ENCODE measurements at places on chromosomes 3 and 15.

GRCh38 chr3:35549690-35550089 is 89.6 kb upstream of the ARPP21 start:
- no peak for DNase-seq

GRCh38 chr3:30862004-30862403 is 32.5 kb downstream of the GADL1 start:
- DNase-seq: no peak

DNA sequence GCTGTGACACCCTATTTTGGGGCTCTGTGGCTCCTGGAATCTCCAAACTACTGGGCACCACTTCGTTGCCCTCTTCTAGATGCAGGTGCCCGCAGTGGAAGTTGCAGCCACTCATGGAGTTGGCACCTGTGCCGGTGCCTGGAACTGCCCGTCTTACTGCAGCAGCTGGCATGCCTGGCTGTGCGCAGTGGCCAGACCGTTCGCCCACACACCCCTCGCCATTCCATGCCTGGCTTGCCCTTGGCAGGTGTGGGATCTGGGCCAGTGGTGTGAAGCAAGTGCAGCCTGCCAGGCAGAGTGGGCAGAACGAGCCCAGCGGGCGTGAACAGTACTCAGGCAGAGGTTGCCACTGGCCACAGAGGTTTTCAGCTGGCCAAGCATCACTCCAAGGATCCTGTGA is 1286.7 kb downstream of the ROBO1 start:
- no peak for DNase-seq

GRCh38 chr15:76380249-76380648 is 43.7 kb downstream of the ISL2 start:
- no peak for DNase-seq

- no peak for DNase-seq
Observed at GRCh38 chr3:159114582-159114981, 312.7 kb downstream of the MFSD1 start.

GRCh38 chr15:100788418-100789105 is 91.1 kb upstream of the ALDH1A3 start:
- no peak for DNase-seq

GRCh38 chr3:159832024-159832423 is 156.6 kb upstream of the IL12A start:
- no peak for DNase-seq

DNA sequence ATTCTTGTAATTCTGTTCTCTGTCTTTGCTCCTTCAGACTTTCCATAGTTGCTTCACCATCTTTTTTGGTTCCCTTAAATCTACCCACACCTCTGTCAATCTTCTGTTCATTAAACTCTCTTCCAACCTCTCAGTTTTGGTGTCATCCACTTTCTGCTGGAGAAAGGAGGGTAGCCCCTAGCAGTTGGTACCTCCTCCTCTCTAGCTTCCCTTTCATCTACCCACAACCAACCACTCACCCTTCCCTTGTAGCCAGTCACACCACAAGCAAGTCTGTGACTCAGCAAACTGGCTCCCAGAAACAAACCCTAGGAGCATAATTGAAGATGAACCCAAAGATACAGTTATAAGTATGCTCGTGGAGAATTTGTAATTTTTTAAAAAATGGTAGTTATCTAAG is 318.6 kb downstream of the FHIT start:
- no peak for DNase-seq

DNA sequence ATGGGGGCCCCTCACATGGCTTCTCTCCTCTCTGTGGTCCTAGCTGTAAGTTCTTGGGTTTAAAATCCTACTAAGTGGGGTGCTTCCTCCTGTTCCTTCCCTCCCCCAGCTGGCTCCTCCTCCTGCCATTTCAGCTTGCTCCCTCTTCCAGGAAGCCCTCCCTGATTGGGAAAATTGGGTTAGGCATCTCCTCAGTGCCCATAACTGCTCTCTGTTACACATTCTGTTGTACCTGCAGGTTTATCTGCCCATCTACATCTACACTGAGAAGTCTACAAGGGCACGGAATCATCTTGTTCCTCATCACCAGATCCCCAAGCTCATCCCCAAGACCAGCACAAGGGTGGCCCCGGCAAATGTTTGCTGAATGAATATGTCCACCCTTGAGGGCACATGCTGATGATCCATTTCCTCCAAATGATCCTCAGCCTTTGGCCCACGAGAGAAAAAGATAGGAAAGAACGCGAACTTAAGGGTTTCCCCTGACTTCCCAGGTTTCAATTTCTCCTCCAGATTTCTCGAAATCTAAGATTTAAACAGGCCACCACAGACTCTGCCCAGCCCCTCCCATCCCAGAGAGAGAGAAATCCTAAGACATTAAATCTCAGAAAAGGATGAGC is 3.9 kb downstream of the SEMA7A start:
- DNase-seq: no peak

DNA sequence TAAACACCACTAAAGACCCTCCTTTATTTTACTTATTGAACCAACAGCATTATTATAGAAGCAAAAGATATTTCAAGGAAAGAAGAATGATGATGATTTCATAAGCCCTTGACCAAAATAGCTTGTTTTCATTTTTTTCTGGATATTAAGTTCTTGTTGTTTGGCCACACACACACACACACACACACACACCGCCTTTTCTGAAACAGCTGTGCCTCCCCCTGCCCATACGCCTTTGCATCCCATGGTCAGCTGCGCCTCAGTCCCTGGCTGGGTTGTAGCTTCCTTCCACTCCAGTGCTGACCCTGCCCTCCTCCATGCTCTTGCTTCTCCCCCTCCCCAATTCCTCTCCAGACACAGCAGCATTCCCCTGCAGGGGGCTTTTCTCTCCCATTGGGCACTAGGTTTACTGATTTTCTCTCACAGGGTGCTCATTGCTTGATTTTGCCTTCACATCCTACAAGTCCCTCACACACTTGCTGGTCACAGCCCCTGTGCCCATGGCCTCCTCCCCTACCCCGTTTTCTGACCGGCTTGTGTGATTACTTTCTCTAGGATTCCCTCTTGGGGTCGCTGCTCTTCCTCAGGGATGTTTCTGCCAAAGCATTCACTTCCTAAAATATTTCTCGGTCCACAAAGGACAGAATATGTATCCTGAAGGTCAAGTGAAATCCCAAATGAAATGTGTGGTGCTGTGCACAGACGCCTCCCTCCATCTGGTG is 18.4 kb downstream of the MESP1 start:
- no peak for DNase-seq
